ENCODE measurements at places on chromosomes 12 and 14.

DNA sequence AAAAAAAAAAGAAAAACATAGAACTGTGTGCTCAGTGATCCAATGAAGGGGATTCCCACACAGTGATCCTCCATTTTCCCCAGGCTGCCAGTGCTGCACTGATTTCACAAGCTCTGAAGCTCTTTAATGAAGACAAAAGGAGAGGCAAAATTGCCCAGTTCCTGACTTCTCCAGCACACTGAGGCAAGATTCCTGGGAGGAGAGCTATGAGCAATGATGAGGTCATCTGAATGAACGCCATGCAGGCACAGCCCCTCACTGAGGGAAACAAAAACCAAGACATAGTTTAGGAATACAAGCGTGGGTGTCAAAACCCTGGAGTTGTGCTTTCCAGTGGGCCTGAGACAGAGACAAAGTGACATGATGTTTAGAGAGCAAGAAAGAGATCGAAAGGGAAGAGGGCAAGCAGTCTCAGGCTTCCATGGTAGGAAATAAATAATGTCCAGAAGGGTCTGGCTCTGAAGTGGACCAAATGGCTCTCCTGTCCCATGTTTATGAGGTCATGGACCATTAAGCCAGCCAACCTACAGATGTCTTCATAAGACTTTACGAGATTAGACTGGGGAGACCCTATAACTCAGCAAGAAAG, 40.9 kb upstream of the SMUG1 start:
- DNase-seq = no peak

- no peak for DNase-seq
Observed at GRCh38 chr12:13373131-13373530, 176.6 kb downstream of the EMP1 start.

DNA sequence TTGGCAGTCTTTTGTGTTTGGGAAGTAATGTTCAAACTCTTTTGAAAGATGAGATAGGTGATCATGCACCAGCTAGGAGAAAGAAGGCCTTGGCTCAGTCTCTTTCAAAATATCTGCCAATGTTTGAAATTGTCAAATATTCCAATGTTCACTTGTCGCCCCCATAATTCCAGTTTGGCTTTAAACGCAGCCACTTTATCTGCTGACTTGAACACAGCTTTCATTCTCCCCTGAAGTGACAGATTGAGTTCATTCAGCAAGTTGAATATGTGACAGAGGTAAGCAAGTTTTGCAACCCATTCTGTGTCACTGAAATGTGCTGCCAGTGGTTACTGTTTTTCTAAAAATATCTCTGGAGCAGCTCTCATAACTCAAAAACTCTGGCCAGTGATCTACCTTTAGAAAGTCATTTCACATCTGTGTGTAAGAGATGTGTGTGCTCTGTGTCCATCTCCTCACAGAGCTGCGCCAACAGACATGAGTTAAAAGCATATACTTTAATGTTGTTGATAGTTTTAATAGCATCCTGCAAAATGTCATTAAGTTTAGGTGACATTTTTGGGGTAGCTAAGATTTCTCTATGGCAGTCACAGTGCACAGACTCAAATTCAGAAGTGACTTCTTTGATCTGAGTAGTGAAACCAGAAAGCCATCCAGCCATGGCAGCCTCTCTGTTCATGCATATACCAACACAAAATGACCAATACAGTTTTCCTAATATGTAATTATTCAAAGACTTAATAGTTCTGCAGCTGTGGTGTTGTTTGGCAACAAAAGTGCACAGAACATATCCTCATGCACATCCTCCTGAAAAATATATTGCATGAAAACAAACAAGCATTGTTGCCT, 614.3 kb upstream of the MIS18BP1 start:
- no peak for DNase-seq

DNA sequence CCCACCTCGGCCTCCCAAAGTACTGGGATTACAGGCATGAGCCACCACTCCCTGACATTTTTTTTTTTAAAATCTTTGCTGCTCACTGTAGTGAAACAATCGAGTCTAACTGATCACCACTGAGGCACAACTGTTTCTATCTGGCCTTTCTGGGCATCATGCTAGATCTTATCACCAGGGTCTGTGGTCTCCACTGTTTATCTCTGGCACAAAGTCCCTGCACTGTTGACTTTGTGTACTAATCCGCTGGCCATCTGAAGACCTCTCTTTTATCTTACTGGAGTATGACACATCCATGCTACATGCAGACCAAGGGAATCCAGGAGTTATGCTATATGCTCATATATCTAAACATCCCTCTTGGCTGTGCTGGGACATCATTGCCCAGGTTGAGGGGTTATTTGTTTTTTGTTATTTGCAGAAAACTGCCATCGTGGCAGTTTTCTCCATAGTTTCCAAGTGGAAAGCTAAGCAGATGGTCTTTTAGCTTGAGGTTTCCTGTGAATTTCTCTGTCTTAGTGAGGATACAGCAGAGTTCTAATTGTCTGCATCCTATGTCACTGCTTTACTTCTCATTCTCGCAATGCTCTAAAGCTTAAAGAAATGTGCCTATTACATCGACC, 456.9 kb downstream of the CCER1 start:
- DNase-seq = no peak

GRCh38 chr14:68518761-68519670, 273.9 kb downstream of the ZFP36L1 start:
- no peak for DNase-seq

- DNase-seq = no peak
Observed at GRCh38 chr14:99215277-99215676, 56.7 kb downstream of the BCL11B start.

- DNase-seq = no peak
Observed at GRCh38 chr12:12622418-12622817, 10.7 kb downstream of the CREBL2 start.

DNA sequence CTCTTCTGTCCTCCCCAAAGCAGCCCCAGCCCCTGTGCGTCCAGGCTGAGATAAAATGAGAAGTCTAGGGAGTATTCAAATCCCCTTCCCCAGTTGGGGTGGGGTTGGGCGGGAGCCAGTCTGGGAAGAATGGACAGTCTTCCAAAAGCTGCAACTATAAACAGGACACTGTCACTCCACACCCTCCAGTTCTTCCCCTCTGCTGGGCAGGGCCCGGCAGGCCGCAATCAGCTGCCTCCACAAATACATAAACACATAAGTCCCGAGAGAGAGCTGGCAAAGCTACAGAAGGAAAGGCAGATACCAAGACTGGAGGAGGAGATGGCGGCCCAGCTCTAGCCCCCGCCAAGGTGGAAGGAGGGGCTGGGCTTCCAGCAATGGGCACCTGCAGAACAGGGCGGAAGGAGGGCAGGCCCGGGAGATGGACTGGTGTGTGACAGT, 12.7 kb downstream of the LTBP2 start:
- DNase-seq = no peak

GRCh38 chr12:96399120-96399918, 920 bp downstream of the CDK17 start:
- peak; percentile 67 for DNase-seq

DNA sequence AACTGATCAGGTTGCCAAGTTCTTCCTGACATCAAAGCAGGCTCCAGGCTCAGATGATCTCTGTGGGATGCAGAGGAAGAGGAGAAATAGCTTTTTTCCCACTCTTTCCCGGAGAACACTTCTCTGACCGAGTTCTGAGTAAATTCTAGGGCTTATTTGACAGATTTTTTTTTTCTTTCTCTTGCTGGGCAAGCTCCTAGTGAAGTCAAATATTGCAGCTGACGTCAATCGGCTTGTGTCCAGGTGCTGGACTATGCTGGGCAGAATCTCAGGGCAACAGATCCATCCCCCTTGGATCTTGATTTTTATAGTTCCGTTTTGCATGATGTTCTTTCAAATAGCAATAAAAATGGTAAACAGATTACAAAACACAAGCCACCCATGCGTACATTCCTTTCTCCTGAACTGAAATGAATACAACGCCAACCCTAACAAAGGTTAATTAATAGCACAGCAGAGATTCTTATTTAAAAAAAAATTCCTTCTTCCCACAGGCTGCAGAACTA, 182.2 kb downstream of the NOVA1 start:
- DNase-seq = no peak

DNA sequence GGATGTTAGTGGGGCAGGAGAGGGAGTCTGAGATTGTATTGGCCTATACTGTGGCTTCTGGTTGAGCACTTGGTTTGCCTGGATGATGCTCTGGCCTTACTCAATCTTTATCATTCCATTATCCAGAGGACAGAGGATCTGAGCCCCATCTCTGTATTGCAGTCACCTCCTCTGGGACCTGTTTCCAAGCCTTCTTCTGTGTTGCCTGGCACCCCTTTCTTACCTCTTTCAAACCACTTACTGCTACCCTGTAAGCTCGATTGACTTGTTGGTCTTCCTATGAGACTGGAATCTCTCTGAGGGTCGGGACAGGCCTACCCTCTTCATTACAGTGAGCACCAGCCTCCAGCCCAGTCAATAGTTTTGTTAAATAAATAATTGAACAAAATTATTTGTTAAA, 3.0 kb upstream of the FOS start:
- no peak for DNase-seq

DNA sequence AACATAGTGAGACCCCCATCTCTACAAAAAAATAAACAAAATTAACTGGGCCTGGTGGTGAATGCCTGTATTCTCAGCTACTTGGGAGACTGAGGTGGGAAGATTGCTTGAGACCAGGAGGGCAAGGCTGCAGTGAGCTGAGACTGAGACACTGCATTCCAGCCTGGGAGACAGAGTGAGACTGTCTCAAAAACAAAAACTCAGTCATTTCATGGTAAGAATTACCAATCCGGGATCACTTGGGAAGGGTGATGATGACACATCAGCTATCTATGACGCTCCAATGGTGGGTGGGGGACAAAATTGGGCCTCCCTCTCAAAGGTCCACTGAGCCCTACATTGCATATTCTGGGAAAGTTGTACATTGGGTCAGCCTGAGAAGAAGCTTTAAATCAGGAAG, 47.7 kb downstream of the SERPINA3 start:
- no peak for DNase-seq

- no peak for DNase-seq
Observed at GRCh38 chr12:121330692-121331091, 21.5 kb downstream of the ANAPC5 start.

GRCh38 chr12:92991134-92991533, 62.0 kb upstream of the EEA1 start:
- no peak for DNase-seq

DNA sequence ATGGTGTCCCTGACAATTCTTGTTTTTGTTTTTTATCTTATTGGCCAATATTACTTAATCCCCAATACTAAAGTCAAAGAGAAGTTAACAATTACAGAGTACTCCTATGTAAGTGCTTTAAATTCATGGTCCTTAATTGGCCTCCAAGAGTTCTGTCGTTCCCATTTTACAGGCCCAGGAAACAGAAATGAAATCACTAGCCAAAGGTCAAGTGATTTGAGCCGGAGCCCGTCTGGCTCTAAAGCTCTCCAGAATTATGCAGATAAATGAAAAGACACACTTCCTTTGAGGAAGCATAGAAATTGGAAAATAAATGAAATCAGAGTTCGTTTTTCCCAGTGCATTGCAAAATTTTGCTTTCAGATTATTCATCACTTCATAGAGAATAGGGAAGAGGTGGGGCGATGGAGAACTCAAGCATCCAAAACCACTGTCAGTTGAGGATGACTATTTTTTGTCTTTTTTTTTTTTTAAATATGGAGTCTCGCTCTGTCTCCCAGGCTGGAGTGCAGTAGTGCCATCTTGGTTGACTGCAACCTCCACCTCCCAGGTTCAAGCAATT, 78.5 kb downstream of the MAP1LC3B2 start:
- DNase-seq = no peak

DNA sequence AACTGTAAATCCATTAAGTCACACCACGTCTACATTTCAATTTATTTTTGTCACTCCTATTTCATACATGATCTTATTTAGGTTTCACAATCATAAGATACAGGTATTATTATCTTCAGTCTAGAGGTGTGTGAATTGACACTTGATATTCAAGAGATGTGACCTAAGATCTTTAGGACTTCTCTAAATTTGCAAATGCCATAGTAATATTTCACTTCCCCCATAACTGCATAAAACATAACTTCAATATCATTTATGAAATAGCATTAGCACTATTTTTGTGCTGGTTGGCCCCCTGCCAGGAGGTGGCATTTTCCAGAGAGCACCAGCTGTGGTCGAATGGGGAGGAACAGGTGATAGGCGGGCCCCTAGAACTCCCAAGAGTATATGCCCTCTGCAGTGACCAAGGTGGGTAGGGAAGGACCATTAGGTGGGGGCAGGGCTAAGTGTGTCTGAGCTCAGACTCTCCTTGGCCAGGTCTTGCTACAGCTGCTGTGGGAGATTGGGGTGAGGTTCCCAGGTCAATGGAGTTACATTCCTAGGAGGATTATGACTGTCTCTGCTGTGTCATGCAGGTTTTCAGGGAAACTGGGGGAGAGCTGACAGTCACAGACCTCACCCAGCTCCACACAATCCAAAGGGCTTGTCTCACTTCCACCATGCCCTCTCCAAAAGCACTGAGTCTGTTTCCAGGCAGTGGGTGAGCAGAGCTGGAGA, 49.2 kb upstream of the ERGIC2 start:
- DNase-seq = no peak
